Activated T-cell treated with anti-CD3 and anti-CD28 coated beads, Interleukin-2, amount 50 U/mL, for 4 hours (primary cell): ENCODE measurements at places on chromosomes 2 and 18. TPM values are rescaled to one million over a fixed set of nuclear protein-coding genes. Genes with fewer than 3 reads are reported as not detected.

SNORC gene
- 1.2 TPM for total RNA-seq

KCNS3 gene
- total RNA-seq: not detected

MYO1B gene
- 16.6 TPM for total RNA-seq

POLE4 gene
- total RNA-seq: 72.3 TPM

PKP4 gene
- 17.7 TPM for total RNA-seq

PPP1R1C gene
- total RNA-seq: not detected

HOXD13 gene
- not detected for total RNA-seq

ANKRD62 gene
- not detected for total RNA-seq
